ENCODE measurements at places on chromosomes 4 and X.

DNA sequence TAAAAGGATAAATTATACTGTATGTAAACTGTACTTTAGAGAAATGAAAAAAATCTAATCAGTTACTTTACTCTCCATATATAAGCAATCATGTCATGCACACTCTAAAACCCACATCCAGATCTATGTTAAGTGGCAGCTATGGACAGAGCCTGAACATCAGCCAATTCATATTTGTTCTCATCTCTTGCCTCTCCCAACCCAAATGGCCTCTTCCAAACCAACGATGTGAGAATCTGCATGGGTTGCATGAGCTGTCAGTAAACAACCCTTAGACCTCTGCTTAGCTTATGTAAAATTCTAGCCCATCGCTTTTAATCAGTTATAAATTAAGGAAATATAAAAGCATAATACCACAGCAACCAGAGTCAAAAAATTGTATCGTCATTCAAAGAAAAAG, 288.7 kb upstream of the INTU start:
- DNase-seq = no peak

DNA sequence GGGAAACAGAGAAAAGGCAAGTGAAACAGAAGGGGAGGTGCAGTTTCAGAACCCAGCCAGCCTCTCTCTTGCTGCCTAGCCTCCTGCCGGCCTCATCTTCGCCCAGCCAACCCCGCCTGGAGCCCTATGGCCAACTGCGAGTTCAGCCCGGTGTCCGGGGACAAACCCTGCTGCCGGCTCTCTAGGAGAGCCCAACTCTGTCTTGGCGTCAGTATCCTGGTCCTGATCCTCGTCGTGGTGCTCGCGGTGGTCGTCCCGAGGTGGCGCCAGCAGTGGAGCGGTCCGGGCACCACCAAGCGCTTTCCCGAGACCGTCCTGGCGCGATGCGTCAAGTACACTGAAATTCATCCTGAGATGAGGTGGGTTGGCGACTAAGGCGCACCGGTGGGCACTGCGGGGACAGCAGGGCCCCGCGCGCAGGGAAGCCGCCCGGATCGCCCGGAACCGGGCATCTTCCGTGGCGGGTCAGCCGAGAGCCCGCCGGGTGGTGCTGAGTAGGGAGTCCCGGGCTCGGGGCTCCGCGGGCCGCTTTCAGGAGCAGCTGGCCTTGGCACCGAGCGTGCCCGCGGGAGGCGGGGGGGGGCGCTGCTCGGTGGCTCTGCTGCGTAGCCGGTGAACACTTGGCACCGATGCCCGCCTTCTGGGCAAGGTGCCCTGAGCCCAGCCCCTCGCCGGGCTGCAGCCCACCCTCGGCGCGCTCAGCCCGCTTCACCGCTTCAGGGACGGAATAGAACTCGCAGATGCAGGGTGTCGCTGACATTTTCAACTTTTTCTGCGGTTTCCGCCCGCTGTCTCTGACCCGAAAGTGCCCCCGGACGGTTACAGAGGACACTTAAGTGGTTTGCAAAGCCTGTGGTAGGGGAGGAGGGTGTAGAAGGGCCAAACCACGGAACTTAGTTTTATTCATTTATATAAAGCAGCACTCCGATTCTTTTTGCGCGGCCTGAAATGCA, at the start of gene CD38:
TSS of gene CD38 (plus strand) at position 40 of the 953 bp plus-strand sequence. CDS start at position 127, 87 bp downstream.
- DNase-seq = no peak

GRCh38 chr4:179750374-179750773, 2308.1 kb upstream of the AGA start:
- no peak for DNase-seq

DNA sequence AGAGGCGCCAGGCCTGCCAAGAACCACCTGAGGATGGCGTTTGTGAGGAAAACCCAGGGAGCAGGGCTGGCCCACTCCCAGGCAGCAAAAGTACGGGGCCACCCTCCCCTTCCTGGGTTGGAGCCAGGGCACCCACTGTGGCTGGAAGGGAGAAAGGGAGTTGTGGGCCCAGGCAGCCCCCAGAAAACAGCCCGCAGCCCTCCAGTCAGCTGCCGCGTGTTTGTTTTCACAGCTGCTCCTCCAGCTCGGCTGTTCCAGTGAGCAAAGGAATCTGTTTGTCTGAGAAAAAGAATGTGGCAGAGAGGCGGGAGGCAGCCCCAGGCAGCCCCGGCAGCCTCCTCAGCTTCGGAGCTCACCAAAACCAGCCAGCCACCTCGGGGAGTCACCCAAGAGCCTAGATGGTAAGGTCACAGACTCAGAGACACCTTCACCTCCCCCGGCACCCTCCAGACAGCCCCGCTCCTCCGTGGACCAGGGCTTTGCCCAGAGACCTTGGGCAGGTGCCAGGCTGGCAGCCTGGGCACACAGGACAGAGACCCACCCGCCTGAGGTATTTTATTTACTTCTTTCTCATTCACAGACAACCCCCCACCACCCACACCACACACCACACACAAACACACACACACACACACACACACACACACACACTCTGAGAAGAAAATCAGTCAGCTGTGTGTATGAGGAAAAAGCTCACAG, 338.1 kb downstream of the BCOR start:
- DNase-seq = no peak

- DNase-seq = peak; percentile 49
Observed at GRCh38 chr4:15002659-15003400, 549 bp downstream of the CPEB2 start.

- no peak for DNase-seq
Observed at GRCh38 chrX:71017396-71017939, 50.7 kb downstream of the SNX12 start.

- no peak for DNase-seq
Observed at GRCh38 chr4:5956285-5957021, 61.8 kb downstream of the C4orf50 start.

- no peak for DNase-seq
Observed at GRCh38 chr4:55181010-55182005, 55.9 kb upstream of the KDR start.

- no peak for DNase-seq
Observed at GRCh38 chr4:152459326-152459725, 76.6 kb downstream of the FBXW7 start.

DNA sequence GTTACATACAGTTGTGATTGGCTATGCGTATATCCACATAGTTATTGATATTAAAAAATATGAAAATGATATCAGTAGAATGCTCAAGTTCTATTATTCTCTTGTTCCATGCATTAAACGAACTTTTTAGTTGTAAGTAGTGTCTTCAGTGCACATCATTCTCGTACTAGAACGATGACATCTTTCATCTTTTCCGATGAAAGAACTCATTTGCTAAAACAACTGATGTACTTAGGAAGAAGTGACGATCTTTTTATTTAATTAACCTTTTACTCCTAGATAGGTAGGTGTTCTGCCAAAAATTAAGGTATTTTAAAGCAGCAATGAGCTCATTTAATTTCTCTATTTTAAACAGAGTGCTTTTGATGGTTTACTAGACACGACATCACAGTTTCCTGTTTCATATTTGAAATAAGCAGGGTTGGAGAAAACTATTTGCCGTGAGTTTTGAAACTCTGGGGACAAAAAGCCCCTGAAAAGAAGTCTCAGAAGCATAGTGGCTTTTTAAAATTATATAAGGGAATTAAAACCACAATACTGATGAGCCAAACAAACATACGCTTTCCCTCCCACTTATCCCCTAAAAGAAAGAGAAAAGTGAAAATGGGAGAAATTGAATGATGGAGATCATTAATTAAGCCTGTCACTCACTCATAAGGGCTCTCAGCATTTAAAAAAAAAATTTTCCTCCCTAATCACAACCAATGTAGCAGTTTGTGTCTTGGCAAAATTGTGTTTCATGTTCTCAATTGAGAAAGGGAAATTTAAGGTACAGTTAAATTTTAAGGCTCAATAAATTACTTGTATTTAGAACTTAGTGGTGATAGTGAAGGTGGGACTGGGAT, 25.6 kb downstream of the SPRY1 start:
- DNase-seq = no peak

DNA sequence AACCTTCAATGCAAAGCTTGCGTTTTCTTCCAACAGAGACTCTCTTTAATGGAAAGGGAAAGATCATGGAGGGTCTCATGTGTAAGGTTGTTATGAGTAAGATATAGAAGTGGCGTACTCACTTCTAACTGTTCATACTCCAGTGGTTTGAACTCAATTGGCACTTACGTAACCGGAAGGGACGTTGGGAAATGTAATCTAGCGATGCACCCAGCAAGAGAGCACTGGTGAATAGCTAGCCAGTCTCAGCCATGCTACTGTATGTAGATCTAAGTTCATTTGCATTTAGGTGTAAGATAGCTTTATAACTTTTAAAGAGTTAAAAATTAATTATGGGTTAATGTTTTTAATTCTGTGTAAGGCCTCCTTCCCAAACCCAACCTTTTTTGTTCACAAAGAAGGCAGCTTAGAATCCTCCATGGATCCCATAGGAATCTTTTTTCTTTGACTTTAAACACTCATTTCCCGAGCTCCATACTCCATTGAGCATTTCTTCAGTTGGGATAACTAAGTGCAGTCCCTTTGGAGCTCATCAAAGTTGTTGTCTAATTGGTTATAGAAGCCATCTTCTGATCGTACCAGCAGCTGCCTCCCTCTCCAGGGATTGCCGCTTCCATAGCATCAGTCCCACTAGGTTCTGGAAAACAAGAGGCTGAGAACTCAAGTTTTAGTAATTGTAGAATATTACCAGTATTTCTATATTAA, 191.1 kb downstream of the RAPGEF2 start:
- DNase-seq = no peak

DNA sequence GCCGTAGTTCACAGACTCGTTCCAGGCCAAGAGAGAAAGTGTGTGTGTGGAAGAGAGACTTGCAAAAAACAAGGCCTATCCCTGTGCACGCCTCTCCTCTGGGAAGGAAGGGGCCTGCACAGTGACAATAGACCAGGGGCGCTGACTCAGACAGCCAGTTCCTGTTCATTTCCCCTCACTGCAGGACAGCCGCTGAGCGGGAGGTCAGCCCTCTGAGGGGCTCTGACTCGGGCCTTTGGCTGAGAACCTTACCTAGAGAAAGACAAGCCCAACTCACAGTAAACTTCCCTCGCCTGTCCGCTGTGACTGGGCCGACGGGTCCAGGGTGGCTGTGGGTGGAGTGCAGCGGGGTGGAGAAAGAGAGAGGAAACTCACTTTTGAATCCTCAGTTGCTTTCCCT, 52.1 kb downstream of the RTL5 start:
- DNase-seq = no peak

GRCh38 chrX:53088136-53088974, 5.6 kb upstream of the KANTR start:
- peak; percentile 55 for DNase-seq

GRCh38 chr4:124953061-124953460, 240.5 kb upstream of the ANKRD50 start:
- DNase-seq = no peak

GRCh38 chr4:118797558-118798142, 38.3 kb downstream of the SEC24D start:
- no peak for DNase-seq

DNA sequence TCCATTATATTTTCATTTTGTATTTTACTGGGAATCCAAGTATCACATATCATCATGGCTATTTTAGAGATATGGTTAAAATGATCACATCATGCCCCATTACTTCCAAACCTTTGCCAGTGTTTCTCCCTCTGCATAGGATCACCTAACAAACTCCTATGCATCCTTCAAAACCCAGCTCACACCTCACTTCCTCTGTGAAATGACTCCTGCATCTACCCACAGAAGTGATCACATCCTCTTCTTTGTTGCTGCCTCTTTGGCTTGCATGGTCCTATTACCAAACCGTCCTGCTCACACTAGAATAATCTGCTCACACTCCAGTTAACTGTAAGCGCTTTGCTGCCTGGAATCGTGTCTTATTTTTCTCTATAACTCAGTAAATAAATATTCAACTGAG, 74.7 kb upstream of the C4orf50 start:
- DNase-seq = no peak

GRCh38 chrX:38661561-38661960, 100.2 kb downstream of the TSPAN7 start:
- no peak for DNase-seq

GRCh38 chr4:163200727-163201349, 34.1 kb upstream of the NAF1 start:
- DNase-seq = no peak
